ENCODE measurements at places on chromosomes 16 and 17.

DNA sequence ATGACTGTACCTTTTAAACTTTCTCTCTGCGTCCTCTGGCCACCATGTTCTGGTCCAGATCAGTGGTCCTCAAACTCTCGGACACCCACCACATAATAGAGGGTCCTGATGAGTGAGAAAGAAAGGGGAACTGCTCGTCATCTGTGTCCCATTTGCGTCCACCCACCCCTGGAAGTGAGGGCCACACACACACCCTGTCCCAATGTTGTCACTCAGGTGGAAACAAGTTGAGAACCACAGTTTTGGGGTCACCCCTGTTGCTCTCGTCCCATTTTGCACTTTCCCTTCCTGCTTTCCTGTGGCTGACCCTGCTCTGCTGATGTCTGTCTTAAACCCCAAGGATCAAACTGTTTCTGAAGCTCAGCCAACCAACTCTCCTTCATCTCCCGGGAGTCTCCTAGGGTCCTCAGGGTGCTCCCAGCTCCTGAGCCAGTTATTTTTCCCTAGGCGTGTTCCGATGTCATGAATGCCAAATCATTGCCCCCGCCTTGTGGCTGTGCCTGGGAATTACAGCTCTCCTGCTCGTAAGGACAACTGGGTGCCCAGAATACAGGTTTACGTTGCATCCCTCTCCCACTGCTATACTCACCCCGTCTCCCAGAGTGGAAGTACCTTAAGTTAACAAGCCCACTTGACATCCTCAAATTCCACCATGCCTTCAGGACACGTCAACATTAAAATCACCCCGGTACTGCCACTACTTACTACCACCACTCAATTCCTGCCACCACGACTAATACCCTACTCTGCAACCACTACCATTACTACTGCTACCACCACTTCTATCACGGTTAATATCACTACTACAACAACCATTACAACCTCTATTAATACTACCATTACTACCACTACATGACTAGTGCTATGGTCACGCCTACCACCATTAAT is 26.0 kb upstream of the HNF1B start:
- DNase-seq = peak; percentile 55

- no peak for DNase-seq
These were observed 135.6 kb downstream of the PARN start for GRCh38 chr16:14494396-14494966.

- DNase-seq = no peak
These were observed 36.2 kb downstream of the NDE1 start for GRCh38 chr16:15686287-15686686.

GRCh38 chr17:76193591-76193990 is 46.7 kb downstream of the RNF157 start:
- no peak for DNase-seq

DNA sequence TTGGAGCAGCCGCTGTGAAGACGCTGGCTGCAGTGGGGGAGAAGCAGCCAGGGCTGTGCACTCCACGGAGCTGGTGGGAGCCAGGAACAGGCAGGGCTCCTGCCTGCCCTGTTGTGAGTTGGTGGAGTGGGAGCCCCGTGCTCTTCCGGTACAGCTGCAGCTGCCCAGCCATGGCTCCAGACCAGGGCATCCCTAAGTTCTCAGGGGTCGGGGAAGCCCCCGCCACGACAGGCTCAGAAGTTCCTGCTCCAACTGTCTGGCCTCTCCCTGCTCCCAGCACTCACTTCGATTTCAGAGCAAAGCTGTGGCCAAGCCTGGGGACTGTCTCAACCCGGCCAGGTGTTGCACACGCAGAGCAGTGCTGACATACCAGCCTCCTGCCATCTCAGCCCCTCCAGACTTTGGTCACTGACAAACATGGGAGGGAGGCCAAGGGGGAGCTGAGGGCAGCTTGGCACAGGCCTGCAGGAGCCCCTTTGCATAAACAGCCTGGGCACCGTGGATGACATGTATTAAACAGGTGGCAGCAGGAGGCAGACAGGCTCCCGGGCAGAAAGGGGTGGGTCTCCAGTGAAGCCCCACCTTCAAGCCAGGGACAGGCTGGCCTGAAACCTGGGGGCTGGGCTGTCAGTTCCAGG is 13.9 kb upstream of the KDM8 start:
- DNase-seq = no peak

DNA sequence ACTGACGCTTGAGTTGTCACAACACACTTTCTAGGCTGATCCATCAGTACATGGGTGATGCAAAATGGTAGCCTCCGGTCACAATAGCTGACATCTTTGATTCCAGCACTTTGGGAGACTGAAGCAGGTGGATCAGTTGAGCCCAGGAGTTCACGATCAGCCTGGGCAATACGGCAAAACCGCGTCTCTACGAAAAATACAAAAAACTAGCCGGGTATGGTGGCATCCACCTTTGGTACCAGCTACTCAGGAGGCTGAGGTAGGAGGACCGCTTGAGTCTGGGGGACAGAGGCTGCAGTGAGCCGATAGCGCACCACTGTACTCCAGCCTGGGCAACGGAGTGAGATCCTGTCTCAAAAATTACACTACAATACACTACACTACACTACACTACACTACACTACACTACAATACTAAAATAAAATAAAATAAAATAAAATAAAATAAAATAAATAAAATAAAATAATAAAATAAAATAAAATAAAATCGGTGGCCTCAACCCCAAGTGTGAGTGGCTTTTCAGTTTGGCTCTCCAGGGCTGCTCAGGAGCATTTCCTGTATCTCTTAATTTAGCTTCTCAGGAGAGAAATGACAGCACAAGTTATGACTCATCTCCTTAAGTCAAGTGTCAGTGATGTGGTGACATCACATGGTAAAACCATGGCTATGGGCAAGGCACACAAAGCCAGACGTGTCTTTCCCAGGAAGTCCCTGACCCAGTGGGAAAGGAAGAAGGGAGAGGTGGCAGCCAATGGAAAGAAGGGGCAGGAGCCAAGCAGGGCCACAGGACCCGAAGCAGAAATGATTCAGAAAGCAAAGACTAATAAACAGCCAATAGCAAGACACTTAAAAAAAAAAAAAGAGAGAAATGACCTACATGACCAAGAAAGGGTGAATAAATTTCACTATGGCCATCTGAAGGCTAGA is 75.3 kb upstream of the TBC1D3K start:
- DNase-seq = peak; percentile 64

DNA sequence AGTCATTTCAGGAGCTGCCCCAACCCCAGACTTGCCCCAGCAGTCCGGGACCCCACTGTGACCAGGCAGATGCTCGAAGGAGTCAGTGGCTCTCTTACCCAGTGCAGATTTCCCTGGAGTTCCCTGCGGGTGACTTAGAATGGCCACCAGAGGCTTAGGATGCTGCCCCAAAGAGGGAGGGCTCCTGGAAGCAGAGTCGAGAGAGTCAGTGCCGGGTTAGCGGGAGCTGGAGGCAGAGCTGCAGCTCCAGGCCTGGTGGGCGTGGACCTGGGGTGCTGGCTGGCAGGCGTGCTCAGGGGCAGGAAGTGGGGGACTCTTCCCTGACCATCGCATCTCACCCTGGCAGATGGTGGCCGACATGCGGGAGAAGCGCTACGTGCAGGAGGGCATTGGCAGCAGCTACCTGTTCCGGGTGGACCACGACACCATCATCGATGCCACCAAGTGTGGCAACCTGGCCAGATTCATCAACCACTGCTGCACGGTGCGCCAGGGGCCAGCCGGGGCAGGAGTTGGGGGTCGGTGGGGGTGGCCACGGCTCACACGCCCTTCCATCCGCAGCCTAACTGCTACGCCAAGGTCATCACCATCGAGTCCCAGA is 1.6 kb upstream of the HSD3B7 start:
- DNase-seq = no peak

- DNase-seq = no peak
These were observed 358.7 kb downstream of the SLC39A11 start for GRCh38 chr17:72733619-72734282.

DNA sequence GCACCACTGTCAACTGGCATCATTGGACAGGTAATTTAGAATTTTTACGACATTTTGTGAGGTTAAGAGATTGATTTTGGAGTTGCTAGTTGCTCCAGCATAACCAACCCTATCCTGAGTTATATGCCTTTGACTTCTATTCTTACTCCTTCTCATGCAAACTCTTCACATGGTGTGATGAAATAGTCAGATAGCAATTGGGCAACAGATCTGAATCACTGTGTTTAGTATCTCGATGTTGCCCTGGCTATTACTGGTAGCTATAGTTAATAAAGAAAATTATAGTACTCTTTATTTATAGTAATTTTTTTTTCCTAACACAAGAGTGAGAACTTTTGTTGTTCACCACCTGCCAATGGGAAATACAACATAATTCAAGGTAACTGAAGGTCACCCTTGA is 494.8 kb upstream of the TOM1L1 start:
- no peak for DNase-seq

- peak; percentile 28 for DNase-seq
These were observed 12.8 kb upstream of the PRR14 start for GRCh38 chr16:30637944-30638343.

- DNase-seq = peak; percentile 36
These were observed 1.7 kb upstream of the NLRC3 start for GRCh38 chr16:3578610-3579551.

DNA sequence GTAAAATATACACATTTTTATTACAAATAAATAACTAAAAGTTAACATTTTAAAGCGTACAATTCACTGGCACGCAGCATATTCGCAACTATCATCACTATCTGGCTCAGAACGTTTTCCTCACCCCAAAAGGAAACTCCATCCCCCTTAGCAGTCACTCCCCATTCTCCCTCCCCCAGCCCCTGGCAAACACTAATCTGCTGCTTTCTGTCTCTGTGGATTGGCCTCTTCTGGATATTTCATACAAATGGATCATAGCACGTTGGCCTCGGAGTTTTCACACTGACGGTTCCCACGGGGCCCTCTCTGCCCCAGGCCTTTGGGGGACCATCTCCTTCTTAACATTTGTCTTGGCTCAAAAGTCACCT is 64.6 kb downstream of the RTN4RL1 start:
- no peak for DNase-seq

DNA sequence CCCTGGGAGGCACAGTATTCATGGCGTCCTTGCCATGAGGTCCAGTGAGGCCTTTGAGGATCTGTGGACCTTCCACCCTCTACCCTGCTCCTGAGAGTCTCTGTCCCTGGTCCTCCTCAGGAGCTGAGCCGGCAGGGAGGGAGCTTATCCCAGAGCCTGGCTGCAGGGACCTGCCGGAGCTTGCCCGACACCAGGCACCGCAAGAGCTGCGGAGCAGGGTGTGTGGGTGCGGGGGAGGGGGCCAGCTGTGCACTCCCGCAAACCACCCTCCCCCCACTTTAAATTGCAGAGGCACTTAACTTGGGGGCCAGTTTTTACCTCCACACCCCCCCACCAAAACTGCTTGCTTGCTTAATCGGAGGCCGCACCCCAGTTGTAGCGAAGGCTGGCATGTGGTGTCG is 609 bp upstream of the ZNF750 start:
- peak; percentile 27 for DNase-seq

GRCh38 chr16:85514598-85515318 is 98.4 kb upstream of the GSE1 start:
- peak; percentile 92 for DNase-seq

DNA sequence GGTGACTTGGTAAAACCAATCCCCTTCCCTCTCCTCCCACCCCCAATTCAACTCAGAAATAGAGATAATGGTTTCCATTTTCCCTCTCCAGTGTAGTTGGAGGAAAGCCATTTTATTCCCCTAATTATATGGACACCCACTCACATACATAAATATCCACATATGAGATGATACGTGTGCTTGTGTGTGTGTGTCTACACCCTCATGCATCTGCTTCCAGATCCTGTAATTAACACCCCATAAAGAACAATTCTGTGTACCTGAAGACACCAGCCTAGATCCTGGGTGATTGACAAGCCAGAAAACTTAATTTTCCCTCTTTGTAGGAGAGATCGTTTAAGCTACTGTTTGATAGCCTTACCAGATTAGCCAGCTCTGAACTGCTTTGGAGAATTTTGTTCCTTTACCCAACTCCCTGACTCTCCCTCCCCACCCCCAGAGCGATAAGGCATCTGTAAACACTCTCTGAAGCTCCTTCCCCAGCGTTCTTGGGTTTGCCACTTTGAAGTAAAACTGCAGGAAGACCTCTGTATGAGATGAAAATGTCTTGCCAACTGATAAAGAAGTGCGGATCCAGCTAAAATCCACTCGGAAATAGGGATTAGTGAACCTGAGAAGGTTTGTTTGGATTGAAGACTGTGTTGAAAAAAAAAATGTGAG is 175.7 kb downstream of the RGS9 start:
- DNase-seq = no peak

DNA sequence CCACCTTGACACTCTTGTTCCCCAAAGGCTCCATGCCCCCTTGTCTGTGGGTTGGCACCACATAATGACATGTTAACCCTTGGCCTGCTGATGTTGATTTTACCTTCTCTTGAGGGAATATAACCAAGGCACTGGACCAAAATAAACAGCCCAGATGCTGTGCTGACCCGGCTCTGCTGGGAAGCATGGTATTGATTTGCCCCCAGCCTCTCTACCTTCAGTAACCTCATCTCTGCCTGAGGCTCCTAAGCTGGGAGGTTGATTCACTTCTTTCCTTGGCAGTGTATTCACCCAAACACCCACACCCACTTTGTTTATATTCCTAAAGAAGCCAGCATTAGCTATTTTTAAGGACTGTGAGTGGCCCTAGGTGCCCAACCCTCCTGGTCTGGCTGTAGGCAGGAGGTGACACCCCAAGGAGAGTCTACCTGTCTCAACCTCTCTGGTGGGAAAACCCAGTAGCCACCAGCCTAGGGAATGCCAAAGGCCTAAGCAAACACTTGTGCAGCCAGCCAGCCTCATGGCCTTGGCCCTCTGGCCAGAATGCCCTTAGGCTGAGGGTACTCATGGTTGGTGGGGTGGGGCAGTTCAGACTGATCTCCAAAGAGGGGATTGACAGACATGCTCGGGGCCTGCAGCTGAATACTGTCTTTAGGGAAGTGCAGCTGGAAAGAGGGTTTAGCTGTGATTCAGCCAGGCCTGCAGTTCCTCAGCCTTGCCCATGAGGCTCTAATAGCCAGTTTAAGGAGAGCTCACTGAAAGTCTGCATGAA is 42.7 kb downstream of the GNAO1 start:
- no peak for DNase-seq

DNA sequence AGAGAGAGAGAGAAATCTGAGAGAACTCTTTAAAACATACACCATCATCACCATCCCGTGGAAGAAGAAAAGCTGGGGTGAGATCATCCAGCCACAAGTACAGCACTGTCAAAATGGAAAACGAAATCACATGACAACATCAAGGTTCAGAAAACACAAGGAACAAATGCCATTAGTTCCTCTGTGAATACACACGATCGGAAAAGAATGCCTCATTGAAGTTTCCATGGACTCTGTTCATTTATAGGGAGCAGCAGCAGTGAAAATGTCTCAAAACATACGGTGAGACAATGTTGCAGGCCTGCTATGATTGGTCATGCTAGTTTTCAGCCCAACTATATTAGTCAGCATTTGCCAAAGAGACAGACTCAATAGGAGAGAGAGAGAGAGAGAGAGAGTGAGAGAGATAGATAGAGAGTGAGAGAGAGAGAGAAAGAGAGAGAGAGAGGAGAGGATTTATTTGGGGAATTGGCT is 4.4 kb downstream of the CFAP97D1 start:
- no peak for DNase-seq

- DNase-seq = peak; percentile 71
These were observed 56.6 kb upstream of the GSE1 start for GRCh38 chr16:85556456-85557082.

- DNase-seq = no peak
These were observed 10.6 kb downstream of the AARSD1 start for GRCh38 chr17:42953669-42954068.

GRCh38 chr17:63023049-63023448 is 57.0 kb downstream of the TANC2 start:
- DNase-seq = no peak

- no peak for DNase-seq
These were observed 37.4 kb upstream of the NDRG4 start for GRCh38 chr16:58462499-58462996.

- no peak for DNase-seq
These were observed 263.7 kb upstream of the RPL38 start for GRCh38 chr17:73939806-73940205.

All from RWPE1 (cell line).